ENCODE measurements at places on chromosomes 12 and 14.

- peak overlapping the region; percentile 71 for H3K27ac ChIP-seq
- H3K27me3 ChIP-seq: no peaks in the 10 kb centered on the region
- peaks cover 54% of the 10 kb centered on the region for H3K4me1 ChIP-seq
- no peak for DNase-seq
- H3K4me3 ChIP-seq: no peak overlapping the region
Measured at GRCh38 chr14:65096323-65097089, 5.8 kb downstream of the MAX start.

DNA sequence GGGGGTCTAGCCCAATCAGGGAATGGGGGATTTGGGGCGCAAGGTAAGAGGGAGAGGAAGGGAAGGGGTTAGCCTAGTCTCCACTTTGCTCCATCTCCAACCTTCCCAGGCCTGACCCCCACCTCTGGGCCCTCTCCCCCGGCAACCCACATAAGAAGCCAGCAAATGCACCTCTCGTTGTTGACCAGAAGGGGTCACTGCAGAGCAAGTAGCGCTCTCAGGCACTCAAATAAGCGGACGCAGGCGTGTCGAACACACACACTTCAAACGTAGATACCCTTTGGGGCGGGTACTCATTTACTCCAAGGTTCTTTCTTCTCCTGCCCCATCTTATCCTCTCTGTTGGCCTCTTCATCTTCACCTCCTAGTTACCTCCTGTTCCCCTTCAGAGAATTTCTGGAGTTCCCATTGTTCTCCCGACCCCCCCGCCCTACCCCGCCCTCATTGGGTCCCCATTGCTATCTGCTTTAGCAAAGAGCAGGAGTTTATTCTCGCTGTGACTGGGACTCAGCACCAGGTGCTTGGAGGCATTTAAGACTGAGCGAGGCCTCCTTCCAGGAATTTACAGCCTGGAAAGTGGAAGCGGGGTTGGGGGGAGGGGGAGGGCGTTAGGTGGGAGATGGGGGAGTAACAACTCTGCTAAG, 1.5 kb upstream of the SRRM4 start:
- H3K27me3 ChIP-seq: peaks cover 3% of the 10 kb centered on the region
- H3K27ac ChIP-seq: no peak overlapping the region
- no peak overlapping the region for H3K4me3 ChIP-seq
- H3K36me3 ChIP-seq: no peaks in the 10 kb centered on the region

- H3K4me3 ChIP-seq: no peak overlapping the region
- H3K4me1 ChIP-seq: peaks cover 30% of the 10 kb centered on the region
- no peaks in the 10 kb centered on the region for H3K36me3 ChIP-seq
- no peak for DNase-seq
- no peaks in the 10 kb centered on the region for H3K27me3 ChIP-seq
Measured at GRCh38 chr12:6171409-6172015, 28.7 kb upstream of the CD9 start.

DNA sequence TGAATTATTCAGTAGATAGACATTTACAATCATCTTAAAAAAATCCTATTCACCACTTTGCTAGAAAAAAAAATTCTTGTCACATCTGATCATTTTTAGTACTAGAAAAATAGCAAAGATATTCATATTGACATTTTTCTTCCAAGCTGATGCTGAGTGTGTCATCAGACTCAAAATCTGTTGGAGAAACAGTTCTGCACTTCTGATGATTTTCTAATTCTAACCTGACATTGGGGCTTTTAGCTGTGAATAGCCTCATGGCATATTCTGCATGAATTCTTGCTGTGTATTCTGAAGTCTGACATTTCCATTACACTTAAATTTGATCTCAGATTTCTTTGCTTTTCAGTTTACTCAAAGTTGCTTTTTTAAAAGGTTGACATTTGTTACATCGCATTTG, 150.1 kb downstream of the PIK3C2G start:
- H3K4me1 ChIP-seq: no peaks in the 10 kb centered on the region
- H3K4me3 ChIP-seq: no peak overlapping the region

GRCh38 chr14:56412468-56413434, 166.8 kb upstream of the TMEM260 start:
- H3K4me1 ChIP-seq: peaks cover 6% of the 10 kb centered on the region
- H3K4me3 ChIP-seq: peak overlapping the region; percentile 29
- no peaks in the 10 kb centered on the region for H3K36me3 ChIP-seq
- H3K27me3 ChIP-seq: peaks cover 2% of the 10 kb centered on the region
- no peak overlapping the region for H3K27ac ChIP-seq

- no peak for DNase-seq
- no peaks in the 10 kb centered on the region for H3K27me3 ChIP-seq
- H3K36me3 ChIP-seq: no peaks in the 10 kb centered on the region
- H3K4me1 ChIP-seq: no peaks in the 10 kb centered on the region
- no peak overlapping the region for H3K4me3 ChIP-seq
Measured at GRCh38 chr12:90489141-90489540, 465.8 kb downstream of the CCER1 start.

DNA sequence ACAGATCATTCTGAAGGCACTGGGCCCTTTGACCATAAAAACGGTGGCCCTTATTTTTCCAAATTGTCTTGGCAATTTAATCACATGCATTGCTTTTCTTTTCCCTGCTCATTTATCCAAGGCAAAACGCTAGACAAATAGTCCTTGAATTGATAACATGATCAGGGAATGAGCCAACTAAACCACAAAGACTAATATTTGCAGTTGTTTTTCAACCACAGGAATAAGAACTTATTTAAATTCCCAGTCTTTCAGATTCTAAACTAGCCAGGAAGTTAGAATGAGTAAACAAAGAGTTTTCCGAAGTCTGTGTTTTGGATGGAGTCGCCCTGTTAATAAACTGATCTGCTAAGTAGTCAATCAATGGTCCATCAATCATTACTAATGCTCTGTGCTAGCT, 14.9 kb downstream of the TBX5 start:
- peak overlapping the region; percentile 42 for H3K27ac ChIP-seq
- no peak for DNase-seq
- no peaks in the 10 kb centered on the region for H3K27me3 ChIP-seq

GRCh38 chr14:88318406-88318805, 4.7 kb downstream of the KCNK10 start:
- no peaks in the 10 kb centered on the region for H3K36me3 ChIP-seq
- no peaks in the 10 kb centered on the region for H3K4me1 ChIP-seq
- H3K27ac ChIP-seq: no peak overlapping the region
- H3K27me3 ChIP-seq: no peaks in the 10 kb centered on the region

DNA sequence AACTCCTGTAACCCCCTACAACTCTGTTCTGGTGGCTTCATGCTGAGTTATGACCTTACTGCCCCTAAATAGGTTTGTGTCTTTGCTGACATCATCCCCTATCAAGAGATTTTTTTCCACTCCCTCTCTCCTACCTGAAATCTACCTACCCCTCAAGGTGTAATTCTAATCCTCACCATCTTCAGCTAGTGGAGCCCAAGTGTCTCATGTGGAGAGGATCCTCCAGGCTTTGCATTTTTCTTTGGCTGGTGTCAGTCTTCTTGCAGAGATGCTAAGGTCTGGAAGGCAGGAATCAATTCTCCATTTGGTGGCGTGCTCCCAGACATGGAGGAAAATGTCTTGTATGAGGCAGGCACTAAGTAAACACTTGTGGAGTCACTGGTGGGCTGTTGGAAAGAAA, 74.8 kb upstream of the PRMT8 start:
- H3K4me1 ChIP-seq: no peaks in the 10 kb centered on the region
- H3K4me3 ChIP-seq: no peak overlapping the region
- peaks cover 22% of the 10 kb centered on the region for H3K27me3 ChIP-seq
- H3K36me3 ChIP-seq: no peaks in the 10 kb centered on the region
- no peak overlapping the region for H3K27ac ChIP-seq
- DNase-seq: no peak

- peak overlapping the region; percentile 54 for H3K4me3 ChIP-seq
- H3K27ac ChIP-seq: peak overlapping the region; percentile 97
- no peak for DNase-seq
- peaks cover 5% of the 10 kb centered on the region for H3K36me3 ChIP-seq
- no peaks in the 10 kb centered on the region for H3K27me3 ChIP-seq
Measured at GRCh38 chr12:111412007-111412829, 6.5 kb downstream of the SH2B3 start.

DNA sequence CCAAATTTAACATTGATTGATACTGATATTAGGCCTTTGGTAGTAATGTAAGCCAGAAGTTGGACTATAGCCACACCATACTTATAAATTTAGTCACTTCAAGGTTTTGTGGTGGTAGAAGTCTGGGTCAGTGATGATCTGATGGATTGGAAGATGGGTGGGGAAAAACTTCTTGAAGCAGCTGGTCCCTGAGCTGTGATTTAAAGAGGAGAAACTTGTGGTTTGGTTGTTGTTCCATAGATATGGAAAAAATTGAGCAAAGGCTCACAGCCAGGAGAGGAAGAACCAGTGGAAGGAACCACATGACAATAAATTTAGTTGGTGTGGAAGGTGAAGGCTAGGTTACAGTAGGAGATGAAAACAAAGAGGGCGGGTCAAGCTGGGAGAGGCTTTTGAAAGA, 26.1 kb downstream of the PTHLH start:
- no peak overlapping the region for H3K27ac ChIP-seq
- H3K36me3 ChIP-seq: no peaks in the 10 kb centered on the region
- H3K4me3 ChIP-seq: no peak overlapping the region
- peaks cover 6% of the 10 kb centered on the region for H3K4me1 ChIP-seq

DNA sequence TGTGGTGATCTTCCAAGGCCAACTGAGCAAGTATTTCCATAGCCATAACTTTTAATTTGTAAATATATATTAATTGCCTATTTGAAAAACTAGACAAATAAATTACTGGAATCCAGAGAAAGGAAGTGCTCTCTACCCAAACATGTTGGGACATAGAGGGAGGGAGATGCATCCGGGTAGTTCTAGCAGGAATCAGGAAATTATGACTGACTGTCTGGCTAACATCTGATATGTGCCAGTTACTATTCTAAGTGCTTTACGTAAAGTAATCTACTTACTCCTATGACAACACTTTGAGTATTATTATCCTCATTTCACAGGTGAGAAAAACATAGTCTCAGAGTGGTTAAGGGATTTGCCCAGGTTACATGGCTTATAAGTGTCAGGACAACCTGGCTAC, 147.7 kb upstream of the VASH1 start:
- H3K4me3 ChIP-seq: no peak overlapping the region
- H3K27me3 ChIP-seq: peaks cover 9% of the 10 kb centered on the region
- DNase-seq: no peak
- no peaks in the 10 kb centered on the region for H3K36me3 ChIP-seq

GRCh38 chr12:23659131-23659530, 290.3 kb downstream of the SOX5 start:
- no peaks in the 10 kb centered on the region for H3K4me1 ChIP-seq
- no peak overlapping the region for H3K27ac ChIP-seq
- DNase-seq: no peak
- no peak overlapping the region for H3K4me3 ChIP-seq
- no peaks in the 10 kb centered on the region for H3K36me3 ChIP-seq

DNA sequence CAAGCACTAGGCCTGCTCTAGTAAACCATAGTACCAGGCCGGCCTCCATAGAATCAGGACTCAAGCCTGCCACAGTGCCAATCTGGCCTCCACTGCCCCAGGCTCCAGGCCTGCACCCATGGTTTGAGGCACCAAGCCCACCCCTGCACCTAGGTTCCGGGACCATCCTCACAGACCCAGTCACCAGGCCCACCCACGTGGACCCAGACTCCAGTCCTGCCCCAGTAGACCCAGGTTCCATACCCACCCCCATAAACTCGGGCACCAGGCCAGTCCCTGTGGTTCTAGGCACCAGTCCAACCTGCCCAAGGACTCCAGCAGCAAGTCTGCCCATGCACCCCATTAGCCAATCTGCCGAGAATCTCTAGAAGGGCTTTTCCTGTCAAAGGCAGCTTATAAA, 501.8 kb upstream of the TMPO start:
- H3K4me3 ChIP-seq: no peak overlapping the region
- H3K36me3 ChIP-seq: no peaks in the 10 kb centered on the region
- no peak for DNase-seq

DNA sequence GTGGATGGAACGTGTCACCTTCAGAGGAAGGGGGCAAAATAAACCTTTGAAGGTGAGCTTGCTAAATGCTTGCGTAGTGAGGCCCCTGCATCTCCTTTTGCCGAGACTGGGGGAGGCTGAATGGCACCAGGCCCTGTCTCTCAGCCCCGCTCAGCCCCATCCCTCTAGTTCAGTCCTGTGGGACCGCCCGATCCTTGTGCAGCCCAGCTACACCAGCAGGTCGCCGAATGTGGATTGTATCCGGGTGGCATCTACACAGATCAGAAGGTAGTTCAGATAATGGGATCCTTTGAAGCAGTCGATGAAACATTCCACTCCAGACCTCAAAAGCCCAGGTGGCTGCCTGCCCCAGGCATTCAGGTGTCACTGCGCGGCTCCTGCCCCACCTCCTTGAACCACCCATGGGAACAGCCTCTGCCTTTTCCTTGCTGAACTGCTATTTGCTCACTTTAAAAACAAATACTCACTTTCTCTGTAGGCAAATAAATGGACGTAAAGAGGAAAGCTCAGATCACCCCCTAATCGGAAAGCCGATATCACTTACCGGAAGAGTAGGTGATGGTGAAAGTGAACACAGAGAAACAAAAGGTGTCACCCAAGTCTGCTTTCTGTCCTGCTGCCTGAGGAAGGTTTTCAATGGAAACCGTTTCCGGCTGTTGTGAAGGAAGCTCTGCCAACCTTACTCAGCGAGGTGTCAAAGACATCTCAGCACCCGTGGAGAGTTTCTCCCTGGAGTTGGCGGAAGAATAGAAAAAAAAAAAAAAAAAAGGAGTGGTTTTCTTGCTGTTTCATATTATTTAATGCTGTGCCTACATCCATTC, 100.3 kb upstream of the NCOR2 start:
- H3K36me3 ChIP-seq: peaks cover 4% of the 10 kb centered on the region
- H3K27me3 ChIP-seq: peaks cover 5% of the 10 kb centered on the region
- H3K4me1 ChIP-seq: peaks cover 18% of the 10 kb centered on the region

DNA sequence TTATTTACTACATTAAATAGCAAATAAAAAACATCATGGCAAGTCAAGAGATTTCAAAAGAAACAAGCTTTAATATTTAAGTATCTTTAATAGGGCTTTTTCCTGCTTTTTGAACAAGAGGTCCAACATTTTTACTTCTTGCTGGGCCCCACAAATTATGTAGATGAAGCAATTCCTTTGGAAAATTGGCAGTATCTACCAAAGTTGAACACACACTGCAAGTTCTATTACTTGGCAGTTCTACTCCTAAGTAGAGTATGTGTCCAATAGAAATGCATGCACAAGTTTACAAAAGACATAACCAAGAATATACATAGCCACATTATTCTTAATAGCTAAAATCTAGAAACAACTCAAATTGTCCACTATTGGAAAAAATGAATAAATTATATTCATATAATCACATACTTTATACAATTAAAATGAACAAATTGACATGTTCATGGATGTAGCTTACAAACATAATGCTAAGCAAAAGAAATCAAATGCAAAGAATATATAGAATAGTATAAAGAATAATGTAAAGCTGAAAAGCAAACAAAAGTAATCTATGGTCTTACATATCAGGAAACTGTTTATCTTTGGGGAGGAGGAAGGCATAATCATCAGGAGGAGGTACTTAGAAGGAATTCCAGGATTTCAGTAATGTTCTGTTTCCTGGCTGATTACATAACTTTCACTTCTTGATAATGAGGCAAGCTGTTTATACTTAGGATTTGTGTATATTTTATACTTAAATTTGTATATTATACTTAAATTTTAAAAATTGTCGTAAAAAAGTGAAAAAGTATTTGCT, 6.5 kb upstream of the TMBIM4 start:
- no peaks in the 10 kb centered on the region for H3K36me3 ChIP-seq
- no peak overlapping the region for H3K27ac ChIP-seq
- H3K27me3 ChIP-seq: peaks cover 7% of the 10 kb centered on the region
